ENCODE measurements at places on chromosomes 1 and 21.
A peak's percentile ranks its signal among the peaks of the same experiment; 100 is the strongest.

GRCh38 chr1:33666616-33667015 lies 194.2 kb downstream of the ZSCAN20 start:
- no peak for DNase-seq

DNA sequence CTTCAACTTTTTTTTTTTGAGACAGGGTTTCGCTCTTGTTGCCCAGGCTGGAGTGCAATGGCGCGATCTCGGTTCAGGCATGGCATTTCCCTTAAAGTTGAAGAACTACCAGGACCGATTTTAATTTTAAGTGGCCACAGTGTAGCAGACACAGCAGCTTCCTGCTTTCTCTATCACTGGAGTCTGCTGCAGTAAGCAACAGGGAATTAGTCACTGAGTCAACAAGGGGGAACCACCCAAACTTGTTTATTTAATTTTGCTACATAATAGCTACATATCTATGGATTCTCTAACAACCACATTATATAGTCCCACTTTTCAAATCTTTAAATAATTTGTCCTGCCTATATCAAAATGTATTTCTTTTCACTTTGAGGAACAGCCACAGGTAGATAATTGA lies 12.5 kb upstream of the TNNI3K start:
- DNase-seq: no peak

GRCh38 chr1:145778146-145778540 lies 45.8 kb downstream of the RNF115 start:
- DNase-seq: no peak

GRCh38 chr1:228490120-228491078 lies 3.2 kb downstream of the RNF187 start:
- peak; percentile 72 for DNase-seq

DNA sequence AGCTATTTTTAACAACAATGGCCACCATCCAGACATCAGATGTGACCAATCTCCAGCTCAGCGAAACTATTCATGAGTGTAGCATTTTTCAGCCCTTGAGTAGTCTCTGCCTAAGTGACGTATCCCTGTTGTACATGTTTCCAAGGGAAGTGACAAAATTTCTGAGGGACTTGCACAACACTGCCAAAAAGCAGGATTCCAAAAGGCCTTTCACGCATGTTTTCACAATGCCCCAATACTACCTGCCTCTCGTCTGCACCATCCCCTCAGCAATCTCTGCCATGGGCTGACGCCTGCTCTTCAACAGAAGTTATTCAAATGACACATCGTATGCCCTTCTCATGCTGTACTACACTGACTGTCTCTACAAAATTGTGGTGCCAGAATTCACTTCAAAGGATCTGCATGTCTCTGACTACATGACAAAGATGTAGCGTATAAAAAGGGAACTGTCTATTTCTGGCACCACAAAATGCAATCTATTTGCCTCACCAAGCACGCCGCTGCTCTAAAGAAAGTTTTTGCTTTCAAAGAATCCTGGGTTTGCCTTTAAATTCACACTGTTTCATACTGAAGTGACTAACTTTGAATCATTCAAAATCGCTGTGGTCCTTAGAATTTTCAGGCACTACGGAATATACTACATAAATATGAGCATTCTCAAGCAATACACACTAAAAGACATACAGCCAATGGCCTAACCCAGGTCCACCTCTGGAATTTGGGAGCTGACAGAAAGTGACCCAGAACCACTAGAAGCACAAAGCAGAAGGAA lies 32.9 kb downstream of the JAK1 start:
- no peak for DNase-seq

- DNase-seq: no peak
Measured at GRCh38 chr1:149929856-149930255, 2.3 kb upstream of the SF3B4 start.

- DNase-seq: no peak
Measured at GRCh38 chr1:25168193-25169071, 63.9 kb downstream of the SYF2 start.
